ENCODE measurements at places on chromosomes 4 and X. TPM values are rescaled to one million over a fixed set of nuclear protein-coding genes. Genes with fewer than 3 reads are reported as not detected.

Gene FGB
- 213 TPM for polyA plus RNA-seq

Gene GNRHR
- 0.55 TPM for polyA plus RNA-seq

Gene OTUD6A
- not detected for polyA plus RNA-seq

Gene P2RY8
- 1.6 TPM for polyA plus RNA-seq

Gene CT45A2
- not detected for polyA plus RNA-seq

GRCh38 chrX:24874604-24875247 is 141.0 kb downstream of the ARX start:
- DNase-seq: no peak
- no peak overlapping the region for H3K27ac ChIP-seq
- no peaks in the 10 kb centered on the region for H3K27me3 ChIP-seq

- no peak overlapping the region for H3K4me3 ChIP-seq
- no peak overlapping the region for H3K27ac ChIP-seq
- H3K27me3 ChIP-seq: no peaks in the 10 kb centered on the region
- DNase-seq: no peak
- H3K36me3 ChIP-seq: peaks cover 15% of the 10 kb centered on the region
These were observed 124.4 kb downstream of the RELL1 start for GRCh38 chr4:37561803-37562207.

DNA sequence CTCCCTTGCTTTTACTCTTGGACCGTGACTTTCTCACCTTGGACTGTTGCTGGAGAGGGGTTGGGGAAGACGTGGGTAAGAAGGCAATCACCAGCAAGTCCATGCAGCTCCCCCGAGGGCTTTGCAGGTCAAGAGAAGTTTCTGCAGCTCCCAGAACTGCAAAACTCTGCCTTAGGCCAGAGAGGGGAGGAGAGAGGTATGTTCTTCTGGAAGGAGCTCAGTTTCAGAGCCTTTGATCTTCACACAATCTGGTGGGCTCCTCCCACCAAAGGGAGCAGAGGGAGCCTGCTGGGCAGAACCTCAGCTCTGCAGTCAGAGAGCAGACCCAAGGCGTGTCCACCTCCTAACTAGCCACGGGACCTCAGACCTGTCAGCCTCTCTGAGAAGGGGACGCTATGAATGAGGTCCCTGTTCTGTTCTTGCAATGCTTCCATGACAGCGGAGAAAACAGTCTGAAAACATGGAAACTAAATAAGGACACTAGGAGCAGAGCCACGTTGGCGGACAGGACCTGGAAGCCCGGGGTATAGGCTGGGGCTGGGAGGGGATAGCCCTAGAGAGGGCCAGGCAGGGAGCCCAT is 92.8 kb downstream of the EVC2 start:
- H3K27ac ChIP-seq: no peak overlapping the region
- H3K4me3 ChIP-seq: no peak overlapping the region
- H3K4me1 ChIP-seq: peaks cover 2% of the 10 kb centered on the region
- no peaks in the 10 kb centered on the region for H3K27me3 ChIP-seq

DNA sequence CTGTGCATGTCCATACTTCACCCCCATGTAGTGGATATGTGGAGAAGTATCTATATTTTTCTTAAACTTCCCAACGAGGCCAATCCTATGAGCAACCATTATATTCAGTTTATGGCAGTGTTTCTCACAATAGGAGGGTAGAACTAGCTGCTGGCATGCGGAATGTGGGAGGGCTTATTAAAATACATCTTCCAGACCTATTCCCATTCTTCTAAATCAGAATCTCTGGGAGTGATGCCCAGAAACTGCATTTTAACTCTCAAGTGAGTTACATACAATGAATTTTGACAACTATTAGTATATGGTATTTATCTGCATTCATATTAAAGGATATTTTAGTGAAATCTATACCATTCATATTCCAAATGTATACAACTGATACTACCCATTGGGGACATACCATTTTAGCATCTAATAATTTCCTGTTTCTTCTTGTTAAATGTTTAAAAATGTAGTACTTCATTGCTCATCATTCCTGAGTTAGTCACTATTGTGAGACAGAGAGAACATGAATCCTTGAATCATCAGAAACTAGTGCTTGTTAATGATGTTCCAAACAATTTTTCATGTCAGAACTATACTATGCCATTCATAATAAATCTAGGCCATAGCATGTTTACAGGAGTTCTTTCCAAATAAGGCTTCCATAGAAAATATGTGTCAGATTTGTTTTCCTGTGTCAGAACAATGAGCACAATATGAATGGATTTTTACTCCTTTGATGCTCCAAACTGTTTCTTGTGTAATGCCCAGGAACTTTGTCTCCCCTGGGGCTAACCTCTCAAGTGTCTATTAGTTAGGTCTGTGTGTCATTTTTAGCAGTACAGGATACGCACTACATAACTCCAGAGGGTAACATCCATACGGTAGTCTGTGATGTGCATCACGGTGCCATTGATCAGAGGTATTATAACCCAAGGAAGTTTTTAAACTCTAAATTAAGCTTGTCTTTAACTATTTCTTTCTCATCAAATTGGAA is 198.8 kb upstream of the BMP3 start:
- no peak for DNase-seq
- H3K27me3 ChIP-seq: no peaks in the 10 kb centered on the region
- no peaks in the 10 kb centered on the region for H3K36me3 ChIP-seq
- no peak overlapping the region for H3K4me3 ChIP-seq
- H3K27ac ChIP-seq: no peak overlapping the region

GRCh38 chr4:4613126-4613465 is 71.2 kb upstream of the STX18 start:
- H3K27me3 ChIP-seq: no peaks in the 10 kb centered on the region
- no peaks in the 10 kb centered on the region for H3K4me1 ChIP-seq
- DNase-seq: no peak
- H3K27ac ChIP-seq: no peak overlapping the region

DNA sequence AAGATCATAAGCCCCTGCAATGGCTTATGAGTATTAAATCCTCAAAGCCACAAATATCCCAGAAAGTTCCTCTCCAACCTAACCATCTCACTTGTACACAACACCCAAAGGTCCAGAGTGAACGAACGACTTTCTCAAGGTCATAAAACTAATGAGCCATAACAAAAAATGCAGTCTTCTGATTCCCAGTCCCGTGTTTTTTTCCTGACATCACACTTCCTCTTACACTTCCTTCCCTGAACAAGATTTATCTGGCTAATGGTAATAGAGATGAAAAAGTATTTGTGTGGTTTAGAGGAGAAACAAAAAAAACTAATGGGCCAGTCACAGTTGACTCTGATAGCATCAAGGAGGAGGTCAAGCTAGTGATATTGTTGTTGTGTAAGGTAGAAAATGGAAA is 99.5 kb upstream of the KLHL13 start:
- no peak for DNase-seq
- no peak overlapping the region for H3K4me3 ChIP-seq
- H3K36me3 ChIP-seq: no peaks in the 10 kb centered on the region
- no peak overlapping the region for H3K27ac ChIP-seq

DNA sequence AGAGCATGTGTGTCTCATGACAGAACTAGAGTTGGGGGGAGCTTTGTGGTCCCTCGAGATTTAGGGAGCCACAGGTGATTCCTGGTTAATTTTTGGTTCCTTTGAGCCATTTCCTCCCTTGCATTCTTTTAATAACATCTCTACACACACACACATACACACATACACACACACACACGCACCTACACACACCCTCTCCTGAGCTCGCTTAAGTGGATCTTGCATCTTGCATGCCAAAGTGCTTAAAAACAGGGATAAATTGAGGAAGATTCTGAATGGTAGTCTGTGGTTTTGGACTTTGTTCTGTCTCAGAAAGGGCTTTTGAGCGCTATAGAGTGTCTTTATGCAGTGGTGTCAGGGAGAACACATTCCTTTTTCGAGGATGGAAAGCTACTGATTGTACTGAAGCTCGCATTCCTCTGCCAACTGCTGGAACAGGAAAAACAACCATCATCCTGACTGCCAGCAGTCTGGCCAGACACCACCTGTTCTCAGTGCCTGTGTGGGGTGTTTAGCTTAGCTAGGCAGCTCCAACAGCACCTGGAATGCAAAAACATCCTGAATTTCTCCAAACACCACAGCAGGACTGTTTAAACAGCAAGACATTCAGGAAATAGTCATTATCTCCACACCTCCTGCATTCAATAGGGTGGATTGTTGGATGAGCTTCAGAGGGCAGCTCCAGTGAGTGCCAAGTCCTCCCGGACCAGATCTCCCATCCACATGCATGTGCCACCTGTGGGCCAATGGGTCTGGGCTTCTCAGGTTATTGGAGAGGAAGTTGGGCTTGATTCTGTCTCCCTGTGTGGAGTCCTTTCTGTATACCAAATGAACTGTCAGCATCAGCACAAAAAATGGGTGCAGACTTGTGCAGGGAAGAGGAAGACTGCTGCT is 21.9 kb upstream of the IGFBP7 start:
- no peak overlapping the region for H3K4me3 ChIP-seq
- no peak for DNase-seq
- H3K27ac ChIP-seq: no peak overlapping the region
- no peaks in the 10 kb centered on the region for H3K27me3 ChIP-seq
- H3K4me1 ChIP-seq: no peaks in the 10 kb centered on the region

DNA sequence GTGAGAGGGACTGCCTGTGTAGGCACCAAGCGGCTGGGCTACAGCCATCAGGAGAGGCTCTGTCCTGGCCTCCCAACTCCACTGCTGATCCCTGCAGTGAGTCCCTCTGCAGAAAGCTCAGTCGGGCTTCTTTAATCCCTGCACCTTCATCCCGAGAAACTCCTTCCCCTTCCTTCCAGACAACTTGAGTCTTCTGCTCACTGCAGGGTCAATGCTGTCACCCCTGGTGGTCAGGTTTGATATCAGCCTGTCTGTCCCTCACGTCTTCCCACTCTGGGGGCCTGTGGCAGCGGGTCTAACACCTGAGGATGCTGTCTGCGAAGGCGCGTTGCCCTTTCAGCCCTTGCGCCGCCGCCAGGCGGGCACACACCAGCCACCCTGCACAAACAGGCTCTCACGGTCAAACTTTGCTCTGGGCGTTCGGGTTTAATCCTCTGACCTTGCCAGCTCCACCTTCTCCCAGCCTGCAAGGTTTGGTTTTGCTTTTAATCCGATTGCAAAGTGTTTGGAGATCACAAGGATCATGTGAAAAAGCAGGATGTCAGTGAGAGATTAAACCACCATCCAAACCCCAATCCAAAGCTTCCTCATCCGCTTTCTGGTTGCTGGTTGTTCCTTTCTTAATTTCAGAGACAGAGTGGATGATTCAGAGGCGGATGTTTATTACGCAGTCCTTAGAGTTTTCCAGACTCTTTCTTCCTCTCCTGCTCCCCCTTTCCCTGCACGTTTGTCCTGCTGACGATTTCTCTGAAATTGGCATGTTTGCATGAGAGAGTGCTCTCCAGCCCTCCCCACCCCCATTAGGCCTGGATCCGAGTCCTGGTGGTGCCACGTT is 74.8 kb upstream of the SLC34A2 start:
- no peaks in the 10 kb centered on the region for H3K27me3 ChIP-seq
- H3K4me3 ChIP-seq: no peak overlapping the region
- no peak overlapping the region for H3K27ac ChIP-seq
- H3K4me1 ChIP-seq: no peaks in the 10 kb centered on the region
- DNase-seq: no peak

- H3K4me1 ChIP-seq: no peaks in the 10 kb centered on the region
- DNase-seq: no peak
- no peak overlapping the region for H3K4me3 ChIP-seq
- H3K36me3 ChIP-seq: no peaks in the 10 kb centered on the region
These were observed 239.1 kb downstream of the ASMT start for GRCh38 chrX:1853916-1854315.

DNA sequence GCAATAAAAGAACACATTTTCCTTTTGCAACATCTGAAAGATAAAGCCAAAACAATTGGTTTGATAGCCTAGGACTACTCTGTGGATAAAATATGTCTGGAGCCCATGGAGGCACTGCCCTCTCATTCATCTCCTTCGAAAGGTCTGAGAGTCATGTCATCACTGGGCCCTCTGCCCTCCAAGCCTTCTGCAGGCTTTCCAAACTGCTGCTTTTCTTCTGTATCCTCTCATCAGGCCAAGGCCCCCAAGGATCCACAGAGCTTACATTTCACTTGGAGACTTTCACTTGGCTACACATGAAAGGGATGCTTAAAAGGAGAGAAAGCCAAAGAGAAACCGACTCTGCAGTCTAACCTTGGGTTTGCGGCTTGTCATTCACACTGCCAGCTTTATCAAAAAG is 109.9 kb downstream of the SH3RF1 start:
- H3K27me3 ChIP-seq: no peaks in the 10 kb centered on the region
- peaks cover 26% of the 10 kb centered on the region for H3K4me1 ChIP-seq
- no peak overlapping the region for H3K4me3 ChIP-seq
- H3K27ac ChIP-seq: no peak overlapping the region

GRCh38 chrX:35006361-35006760 is 63.8 kb downstream of the FAM47B start:
- no peaks in the 10 kb centered on the region for H3K4me1 ChIP-seq
- H3K27me3 ChIP-seq: no peaks in the 10 kb centered on the region
- DNase-seq: no peak
- no peak overlapping the region for H3K27ac ChIP-seq
- H3K36me3 ChIP-seq: no peaks in the 10 kb centered on the region

DNA sequence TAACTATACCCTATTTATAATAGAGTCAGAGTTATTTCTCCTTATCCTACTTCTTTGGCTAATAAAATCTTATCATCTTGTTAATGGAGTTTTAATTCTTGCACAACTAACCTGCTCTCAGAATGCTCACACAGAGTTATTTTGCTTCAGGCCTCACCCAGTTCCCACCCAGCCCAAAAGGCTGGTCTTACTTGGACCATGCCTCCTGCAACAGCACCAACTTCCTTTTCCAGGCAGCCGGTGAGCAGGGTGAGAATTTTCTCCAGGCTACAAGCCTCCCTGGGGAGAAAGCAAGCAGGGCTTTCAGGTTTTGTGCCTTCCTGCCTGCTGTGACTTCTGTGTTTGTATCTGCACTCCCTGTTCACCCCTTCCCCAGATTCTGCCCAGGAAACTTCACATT is 29.1 kb upstream of the BANK1 start:
- H3K4me3 ChIP-seq: no peak overlapping the region
- H3K36me3 ChIP-seq: no peaks in the 10 kb centered on the region
- no peaks in the 10 kb centered on the region for H3K4me1 ChIP-seq
- no peak overlapping the region for H3K27ac ChIP-seq
- DNase-seq: no peak
- no peaks in the 10 kb centered on the region for H3K27me3 ChIP-seq

GRCh38 chrX:18890724-18891547 is 93.0 kb downstream of the PHKA2 start:
- H3K4me3 ChIP-seq: no peak overlapping the region
- H3K27me3 ChIP-seq: no peaks in the 10 kb centered on the region
- H3K36me3 ChIP-seq: peaks cover 9% of the 10 kb centered on the region
- no peak for DNase-seq
- peaks cover 11% of the 10 kb centered on the region for H3K4me1 ChIP-seq

DNA sequence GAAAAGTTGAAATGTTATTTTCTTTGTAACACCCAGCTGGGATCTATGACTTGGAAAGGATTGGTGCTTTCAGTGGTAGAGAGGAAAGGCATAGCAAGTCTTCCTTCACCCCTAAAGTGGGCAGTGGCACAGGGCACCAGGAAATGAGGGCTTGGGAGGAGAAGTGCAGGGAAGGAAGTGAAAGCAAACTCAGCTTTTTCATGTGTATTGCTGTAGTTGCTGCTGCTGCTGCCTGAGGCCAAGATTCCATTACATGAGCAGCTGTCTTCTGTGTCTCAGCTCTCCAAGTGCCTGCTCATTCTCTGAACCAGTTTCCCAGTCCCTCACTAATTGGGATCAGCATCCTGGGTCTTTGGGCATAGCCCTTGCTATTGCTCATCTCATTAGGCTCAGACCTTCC is 2.6 kb downstream of the HCCS start:
- H3K36me3 ChIP-seq: peaks cover 38% of the 10 kb centered on the region
- H3K4me1 ChIP-seq: peaks cover 3% of the 10 kb centered on the region
- no peak overlapping the region for H3K4me3 ChIP-seq
- peak; percentile 24 for DNase-seq

GRCh38 chr4:6495296-6495590 is 22.8 kb upstream of the PPP2R2C start:
- H3K4me1 ChIP-seq: no peaks in the 10 kb centered on the region

GRCh38 chr4:173119818-173120217 is 48.8 kb upstream of the GALNT7 start:
- no peak overlapping the region for H3K27ac ChIP-seq
- DNase-seq: no peak

Data from large intestine (tissue), 12 donors.